T-helper 17 cell (primary cell): ENCODE measurements at places on chromosomes 4 and X.

- no peak for DNase-seq
These were observed 146.2 kb downstream of the SPATA18 start for GRCh38 chr4:52197306-52197705.

DNA sequence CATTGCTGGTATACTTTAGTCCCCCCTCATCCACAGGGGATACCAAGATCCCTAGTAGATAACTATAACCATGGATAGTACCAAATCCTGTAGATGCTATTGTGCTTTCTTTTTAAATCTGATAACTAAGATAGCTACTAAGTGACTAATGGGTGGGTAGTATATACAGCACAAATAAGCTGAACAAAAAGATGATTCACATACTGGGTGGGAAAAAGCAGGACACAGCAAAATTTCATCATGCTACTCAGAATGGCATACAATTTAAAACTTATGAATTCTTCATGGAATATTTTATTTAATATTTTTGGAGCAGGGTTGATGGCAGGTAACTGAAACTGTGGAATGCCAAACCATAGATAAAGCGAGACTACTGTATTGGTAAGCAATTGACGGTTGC lies 161.6 kb downstream of the IL15 start:
- DNase-seq = no peak

- no peak for DNase-seq
These were observed 77.3 kb upstream of the IGSF1 start for GRCh38 chrX:131366407-131366806.

- no peak for DNase-seq
These were observed 76.7 kb downstream of the FTHL17 start for GRCh38 chrX:30995060-30995700.

DNA sequence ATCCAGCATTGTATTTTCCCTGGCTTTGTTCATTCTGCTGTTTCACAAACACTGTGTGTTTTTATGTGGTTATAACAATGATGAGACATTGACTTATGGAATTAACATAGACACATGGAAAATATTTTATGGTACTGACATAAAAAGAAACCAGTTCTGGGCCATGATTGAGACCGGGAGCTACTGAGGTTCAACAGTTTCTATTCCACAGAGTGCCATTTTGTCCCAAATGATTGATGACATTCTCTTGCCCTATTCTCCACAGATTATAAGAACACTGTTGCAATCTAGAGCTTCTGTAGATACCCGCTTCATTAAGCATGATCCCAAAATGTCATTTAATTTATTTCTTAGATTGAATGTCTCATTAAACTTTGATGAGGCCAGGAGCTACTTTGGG lies 326.8 kb downstream of the RPA4 start:
- no peak for DNase-seq

- DNase-seq = no peak
These were observed 30.5 kb upstream of the ACSL1 start for GRCh38 chr4:184856277-184856609.

GRCh38 chr4:85966373-85966772 lies 393.5 kb downstream of the MAPK10 start:
- DNase-seq = no peak

GRCh38 chr4:84145176-84145575 lies 353.9 kb downstream of the NKX6-1 start:
- DNase-seq = no peak
